ENCODE measurements at places on chromosomes 7 and 10.

DNA sequence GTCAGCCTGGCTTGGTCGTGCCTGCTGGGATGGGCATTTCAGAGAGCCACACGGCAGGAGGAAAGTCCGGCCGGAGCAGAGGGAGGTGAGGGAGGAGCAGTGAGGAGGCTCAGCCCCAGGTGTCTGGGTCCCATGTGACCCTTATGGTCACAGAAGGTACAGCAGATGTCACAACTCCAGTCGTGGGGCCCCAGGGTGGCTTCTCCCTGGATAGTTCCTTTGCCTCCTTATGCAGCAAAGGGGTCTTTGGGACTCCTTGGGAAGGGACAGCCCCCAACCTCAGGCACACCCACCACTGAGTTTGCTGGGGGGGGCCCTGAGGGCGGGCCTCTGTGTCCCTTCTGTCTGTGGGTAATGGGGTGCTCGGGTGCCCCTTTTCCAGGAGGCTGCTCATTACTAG lies 19.6 kb upstream of the PRKAG2 start:
- no peak for DNase-seq

GRCh38 chr7:117015258-117016184 lies 62.2 kb downstream of the ST7 start:
- no peak for DNase-seq

GRCh38 chr7:44990109-44991023 lies 9.6 kb upstream of the CCM2 start:
- DNase-seq = no peak

DNA sequence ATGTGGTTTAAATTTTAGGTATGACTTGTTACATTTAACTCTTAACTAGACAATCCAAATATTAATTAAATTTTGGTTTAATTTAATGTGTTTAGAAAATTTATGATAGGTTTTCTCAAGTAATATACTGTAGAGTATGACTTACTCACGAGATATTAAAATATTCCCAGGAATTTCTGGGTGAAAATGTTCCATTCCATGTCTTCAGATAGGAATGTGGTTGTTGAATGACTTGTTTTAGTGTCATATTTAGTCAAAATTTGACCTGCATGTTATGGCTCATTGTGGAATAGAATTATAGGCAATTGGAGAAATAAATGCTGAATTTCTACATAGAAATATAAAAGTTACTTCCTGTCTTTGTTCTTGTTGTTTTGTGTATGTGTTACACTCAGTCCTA lies 46.7 kb downstream of the SHOC2 start:
- DNase-seq = no peak

- no peak for DNase-seq
These were observed 15.4 kb downstream of the OGDHL start for GRCh38 chr10:49746626-49747302.

DNA sequence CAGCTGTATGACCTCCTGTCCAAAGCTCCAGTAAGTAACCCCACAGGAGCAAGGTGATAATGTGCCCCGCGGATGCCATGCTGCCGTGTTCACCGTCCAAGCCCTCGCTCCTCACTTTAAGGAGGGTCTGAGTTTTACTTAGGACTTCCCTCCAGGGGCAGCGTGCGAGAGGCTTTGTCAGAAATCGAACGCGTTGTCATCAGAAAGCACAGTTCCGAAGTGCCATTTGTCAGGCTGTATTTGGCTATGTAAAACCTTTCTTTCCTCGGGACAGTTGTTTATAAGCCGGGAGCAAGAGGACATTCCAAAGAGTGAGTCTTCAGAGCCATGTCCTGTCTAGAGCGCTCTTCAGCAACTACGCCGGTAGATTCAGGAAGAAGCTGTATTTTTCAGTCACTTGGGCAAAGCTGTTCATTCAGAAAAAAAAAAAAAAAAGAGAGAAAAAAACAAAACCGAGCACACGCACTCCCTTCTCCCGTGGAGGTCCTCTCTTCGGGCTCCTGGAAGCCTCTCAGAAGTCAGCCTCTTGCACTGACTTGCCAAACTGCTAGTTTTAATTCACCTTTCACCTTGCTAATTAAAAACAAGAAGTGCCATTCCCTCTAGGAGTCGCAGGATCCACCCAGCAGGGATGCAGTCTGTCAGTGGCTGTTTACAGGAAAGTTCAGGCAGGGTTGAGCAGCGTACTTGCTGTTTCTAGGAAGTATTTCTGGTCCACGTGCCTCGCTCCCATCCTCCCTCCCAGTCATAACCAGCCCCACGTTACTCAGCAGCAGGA lies at the start of gene SEMA3E:
SEMA3E (minus strand) TSS at position 676 of the 778 bp plus-strand sequence.
- DNase-seq = no peak

DNA sequence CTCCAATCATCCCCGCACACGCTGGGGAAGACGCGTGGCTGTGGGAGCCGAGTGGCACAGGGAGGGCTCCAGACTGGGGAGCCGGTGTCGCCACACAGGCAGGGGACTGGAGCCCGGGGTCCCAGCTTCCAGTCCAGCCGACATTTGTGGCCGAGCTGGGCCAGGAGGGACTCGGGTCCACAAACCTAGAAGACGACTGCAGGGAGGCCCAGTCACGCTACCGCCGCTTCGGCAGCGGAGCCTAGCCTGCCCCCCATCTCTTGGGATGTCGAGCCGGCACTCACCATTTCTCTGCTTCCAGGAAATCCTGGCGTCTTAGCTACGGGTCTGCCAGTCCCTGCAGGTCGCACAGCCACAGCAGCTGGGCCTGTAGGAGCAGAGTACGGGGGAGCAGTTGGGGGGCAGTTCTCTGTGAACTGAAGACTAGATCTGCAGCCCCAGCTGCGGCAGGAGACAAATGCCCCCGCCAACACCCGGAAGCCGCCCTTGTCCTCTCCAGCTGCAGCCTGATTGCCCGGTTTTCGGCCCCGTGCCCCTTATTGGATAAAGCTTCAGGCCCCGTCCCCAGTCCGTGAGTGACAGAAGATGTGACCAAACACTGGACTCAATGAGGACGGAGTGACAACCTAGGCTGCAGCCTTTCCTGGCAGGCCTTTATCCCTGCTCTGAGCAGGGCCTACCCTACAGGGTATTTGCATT lies 270.7 kb downstream of the ZNF33B start:
- DNase-seq = peak; percentile 41

GRCh38 chr7:3408814-3409595 lies 108.0 kb downstream of the SDK1 start:
- DNase-seq = no peak

DNA sequence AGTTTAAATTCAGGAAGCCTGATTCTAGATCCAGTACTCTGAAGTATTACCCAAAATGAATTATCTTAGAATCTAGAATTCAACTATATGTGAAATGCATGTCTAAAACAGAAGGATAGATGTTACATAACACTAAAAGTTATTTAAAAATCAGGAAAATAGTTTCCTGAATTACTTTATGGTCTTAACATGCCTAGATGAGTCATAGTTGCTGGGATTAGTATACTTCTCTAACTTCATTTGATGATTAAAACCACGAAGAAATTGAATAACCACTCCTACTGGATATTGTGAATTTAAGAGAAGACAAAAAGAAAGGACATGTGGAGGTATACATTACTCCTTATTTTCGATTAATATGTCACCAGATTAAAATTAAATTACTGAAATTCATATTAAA lies 65.5 kb downstream of the ATAD1 start:
- no peak for DNase-seq

DNA sequence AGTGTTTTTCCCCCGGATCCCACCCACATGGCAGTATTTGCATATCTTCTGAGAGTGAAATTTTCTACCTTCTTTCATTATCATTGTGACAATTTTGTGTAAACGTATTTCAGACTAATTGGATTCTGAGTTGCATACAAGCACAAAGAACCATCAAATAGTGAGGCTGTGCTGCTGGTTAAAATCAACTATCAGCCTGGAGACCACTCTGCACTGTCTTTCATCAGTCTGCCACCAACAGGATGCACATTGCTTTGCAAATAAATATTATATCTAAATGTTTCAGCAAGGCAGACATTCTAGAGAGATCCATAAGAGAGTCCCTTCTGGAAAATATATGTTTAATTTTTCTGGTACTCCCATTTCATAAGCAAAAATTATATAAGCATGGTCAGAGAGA lies 851.8 kb downstream of the XPNPEP1 start:
- no peak for DNase-seq

- no peak for DNase-seq
These were observed 240.0 kb upstream of the IMMP2L start for GRCh38 chr7:111802194-111802772.

DNA sequence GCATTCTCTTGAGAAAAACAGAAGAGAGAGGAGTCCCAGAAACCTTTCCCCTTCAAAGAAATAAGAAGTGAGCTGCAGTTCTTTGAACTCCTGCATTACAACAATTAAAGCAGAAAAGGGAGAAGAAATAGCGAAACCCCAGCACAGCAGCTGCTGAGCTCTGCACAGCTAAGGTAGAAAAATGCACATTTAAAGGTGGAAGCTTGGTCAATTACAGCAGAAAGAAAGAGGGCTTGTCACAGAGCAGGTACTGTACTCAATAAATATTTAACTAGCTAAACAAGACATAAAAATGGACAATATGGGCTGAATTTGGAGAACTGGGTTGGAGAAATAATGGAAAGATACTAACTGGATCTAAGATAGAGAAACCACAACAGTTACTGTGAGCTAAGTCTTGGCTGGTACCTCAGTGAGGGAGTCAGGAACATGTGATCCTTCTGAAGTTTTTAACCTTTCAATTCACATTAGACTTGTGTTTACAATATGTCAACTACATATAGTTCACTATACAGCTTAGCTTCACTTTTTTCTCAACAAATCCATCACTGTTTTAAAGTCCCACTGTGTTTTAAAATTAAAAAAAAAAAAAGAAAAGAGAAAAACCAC lies 332.5 kb downstream of the ELMO1 start:
- no peak for DNase-seq

DNA sequence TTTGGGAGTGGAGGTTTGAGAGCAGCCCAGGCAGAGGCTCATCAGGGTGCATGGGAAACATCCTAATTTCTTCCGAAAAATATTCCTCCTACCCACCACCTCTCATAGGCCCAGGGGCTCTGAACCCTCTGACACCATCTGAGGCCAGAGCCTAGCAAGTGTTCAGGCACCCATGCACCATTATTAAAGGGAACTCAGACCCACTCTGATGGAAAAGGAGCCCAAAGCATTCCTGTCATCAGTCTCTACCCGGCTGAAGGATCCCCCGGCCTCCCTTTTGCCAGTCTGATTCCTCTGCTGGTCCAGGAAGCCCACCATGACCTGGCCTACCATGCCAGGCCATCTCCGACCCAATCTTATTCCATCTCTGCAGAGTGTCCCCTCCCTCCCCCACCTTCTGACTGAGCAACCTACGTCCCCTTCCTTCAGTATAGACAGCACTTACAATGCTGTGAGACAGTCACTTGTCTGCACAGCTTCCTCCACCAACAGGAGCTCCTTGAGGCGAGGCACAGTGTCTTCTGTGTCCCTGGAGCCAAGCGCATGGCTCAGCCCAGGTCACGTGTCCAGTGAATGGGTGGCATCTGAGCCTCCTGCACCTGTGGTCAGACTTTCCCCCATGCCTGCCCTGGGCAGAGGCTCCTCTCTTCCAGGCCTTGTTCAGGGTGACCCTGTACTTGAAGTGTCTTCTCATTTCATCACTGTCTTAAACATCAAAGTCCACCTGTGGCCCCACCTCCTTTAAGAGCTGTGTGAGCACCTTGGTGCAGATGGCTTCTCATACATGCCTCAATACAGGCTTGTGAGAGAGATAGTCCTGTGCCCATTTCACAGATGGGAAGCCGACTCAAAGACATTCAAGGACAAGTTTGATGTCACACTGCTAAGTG lies 889 bp upstream of the GPR15LG start:
- no peak for DNase-seq

- DNase-seq = no peak
These were observed 1.2 kb downstream of the NPC1L1 start for GRCh38 chr7:44539669-44540506.

DNA sequence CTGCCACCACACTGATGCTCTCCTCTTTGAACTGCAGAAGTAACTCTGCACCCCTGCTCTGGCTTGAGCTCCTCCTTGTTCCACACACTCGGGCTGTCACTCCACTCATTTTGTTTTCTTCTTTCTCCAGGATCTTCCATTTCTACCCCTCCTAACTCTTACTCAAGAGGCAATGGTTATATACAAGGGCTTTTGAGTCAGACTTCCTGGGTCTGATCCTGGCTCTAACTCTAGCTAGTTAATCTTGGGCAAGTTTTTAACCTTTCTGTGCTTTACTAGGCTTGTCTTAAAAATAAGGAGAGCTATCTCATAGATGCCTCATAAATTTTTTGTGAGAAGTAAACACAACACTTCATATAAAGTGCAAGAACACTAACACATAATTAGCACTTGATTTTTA lies 45.3 kb upstream of the GNAI1 start:
- no peak for DNase-seq

DNA sequence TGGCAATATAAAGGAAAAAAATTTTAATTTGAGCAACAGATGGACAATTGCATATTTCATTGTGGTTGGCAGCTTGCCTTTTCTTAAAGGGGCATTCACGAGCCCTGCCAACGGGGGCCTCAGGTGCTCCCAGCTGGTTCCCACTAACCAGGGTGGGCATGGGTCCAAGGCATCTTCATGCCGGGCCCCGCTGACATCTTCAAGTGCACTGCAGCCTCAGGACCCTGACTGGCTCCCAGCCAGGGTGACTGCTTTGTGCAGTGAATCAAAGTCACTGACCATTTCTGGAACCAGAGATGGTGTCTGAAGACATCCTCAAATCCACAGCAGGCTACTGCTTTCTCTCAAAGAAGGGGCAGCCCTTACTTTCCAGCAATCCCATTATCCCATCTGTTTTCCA lies 275.2 kb upstream of the MGMT start:
- DNase-seq = no peak

DNA sequence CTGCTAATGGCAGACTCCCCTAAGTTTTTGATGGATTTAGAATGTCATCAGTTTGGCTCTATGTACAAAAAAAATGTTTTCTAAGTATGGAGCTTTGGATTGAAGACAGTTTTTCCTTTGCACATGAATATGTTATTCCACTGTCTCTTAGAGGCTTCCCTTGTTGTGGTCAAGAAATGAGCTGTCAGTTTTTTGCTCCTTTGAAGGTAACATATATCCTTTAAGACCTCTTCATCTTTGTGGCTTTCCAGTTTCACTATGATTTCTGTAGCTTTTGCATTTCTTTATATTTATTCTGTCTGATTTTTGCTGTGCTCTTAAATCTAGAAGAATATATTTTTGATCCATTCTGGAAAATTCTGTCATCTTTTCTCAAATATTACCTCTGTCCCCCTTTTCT lies 15.8 kb upstream of the ODAD2 start:
- no peak for DNase-seq

- no peak for DNase-seq
These were observed 4.1 kb downstream of the SPAM1 start for GRCh38 chr7:123929107-123929506.

GRCh38 chr10:127813290-127813689 lies 76.3 kb downstream of the FOXI2 start:
- no peak for DNase-seq

All from stimulated activated CD8-positive, alpha-beta memory T cell treated with anti-CD3 and anti-CD28 coated beads, Interleukin-4, amount 100 ng/mL, for 48 hours (primary cell).